ENCODE measurements at places on chromosomes 2 and 18.

GRCh38 chr2:45477546-45477945 is 133.5 kb downstream of the SRBD1 start:
- no peak for DNase-seq

DNA sequence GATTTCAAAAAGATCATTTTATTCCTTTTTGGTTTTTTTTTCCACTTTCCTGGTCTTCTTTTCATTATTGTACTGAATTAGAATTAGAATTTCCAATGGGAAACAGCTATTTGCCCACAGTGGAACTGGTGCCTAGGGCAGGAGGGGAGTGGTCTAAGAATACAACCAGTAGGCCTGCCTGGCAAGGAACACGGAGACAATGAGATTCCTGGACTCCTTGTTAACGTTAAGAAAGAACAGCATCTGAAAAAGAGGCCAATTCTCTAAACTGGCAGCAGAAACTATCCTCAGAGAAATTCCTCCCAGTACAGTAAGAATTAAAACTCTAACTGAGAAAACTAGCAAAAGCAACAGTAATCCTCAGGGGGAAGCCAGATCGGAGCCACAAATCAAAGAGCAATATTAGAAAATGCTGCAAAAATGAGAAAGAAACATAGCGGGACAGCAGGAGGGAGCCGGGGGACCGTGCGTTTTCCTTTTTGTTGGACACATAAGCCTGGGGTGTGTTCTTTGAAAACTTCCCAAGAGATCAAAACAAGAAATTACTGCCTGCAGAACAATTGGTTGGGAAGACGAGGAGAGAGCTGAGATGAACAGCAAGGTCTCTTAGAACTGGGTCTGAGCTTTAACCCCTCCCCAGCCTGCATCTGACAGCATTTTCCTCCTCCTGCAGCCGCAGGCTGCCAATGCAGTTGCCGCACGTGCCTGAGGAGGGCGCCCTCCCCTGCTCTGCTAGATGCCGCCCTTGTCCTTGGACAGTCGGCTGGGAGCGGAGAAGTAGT is 776.0 kb downstream of the TSN start:
- peak; percentile 74 for DNase-seq

DNA sequence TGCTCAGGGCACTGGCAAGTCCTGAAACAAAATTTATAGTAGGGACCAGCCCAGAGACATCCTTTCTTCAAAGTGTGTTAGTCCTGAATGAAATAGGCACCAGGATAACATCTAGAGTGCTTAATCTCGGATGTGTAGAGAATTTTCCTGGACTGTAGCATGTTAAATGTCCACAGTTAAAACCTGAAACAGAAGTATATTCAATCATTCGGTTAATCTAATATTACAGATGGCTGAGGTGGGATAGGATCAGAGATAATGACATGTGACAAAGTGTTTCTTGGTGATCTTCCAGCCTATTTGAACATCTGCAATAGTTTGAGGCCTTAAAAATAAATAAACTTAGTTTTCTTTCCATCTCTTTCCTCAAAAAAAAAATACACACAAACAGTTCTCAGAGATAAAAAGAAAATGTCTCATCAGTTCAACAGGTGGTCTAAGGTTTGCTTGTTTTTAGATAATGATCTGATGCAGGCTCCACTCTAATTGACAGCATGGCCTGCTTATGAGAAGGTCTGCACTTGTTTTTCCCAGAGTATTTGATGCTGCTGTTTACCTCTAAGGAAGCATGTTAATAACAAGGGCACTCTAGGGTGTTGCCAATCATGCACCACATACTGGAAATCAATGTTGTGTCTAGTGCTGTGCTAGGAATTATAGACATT is 25.9 kb downstream of the CNTNAP5 start:
- no peak for DNase-seq

DNA sequence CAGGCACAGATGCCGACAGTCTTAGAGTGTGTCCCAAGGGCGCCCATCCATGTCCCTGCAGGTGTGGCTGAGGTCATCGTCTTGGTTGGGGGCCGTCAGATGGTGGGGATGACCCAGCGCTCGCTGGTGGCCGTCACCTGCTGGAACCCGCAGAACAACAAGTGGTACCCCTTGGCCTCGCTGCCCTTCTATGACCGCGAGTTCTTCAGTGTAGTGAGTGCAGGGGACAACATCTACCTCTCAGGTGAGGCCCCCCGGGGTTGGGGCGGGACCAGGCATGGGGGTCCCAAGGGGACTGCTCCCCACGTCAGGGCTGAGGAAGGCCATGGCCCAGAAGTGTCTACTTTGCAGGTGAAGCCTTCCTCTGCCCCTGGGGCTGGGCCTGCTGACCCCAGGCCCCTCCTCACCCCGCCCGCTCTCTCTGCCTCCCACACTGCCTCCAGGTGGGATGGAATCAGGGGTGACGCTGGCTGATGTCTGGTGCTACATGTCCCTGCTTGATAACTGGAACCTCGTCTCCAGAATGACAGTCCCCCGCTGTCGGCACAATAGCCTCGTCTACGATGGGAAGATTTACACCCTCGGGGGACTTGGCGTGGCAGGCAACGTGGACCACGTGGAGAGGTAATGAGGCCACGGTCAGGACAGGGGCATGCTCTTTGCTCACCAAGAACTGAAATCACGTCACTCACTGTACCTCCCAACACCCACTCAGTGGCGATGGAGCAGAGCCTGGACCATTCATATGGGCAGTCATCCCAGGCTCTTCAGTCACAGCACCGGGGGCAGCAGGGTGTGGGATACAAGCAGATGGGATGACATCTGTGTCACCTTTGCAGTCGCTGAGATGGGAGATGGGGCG is 230.8 kb downstream of the ATAD2B start:
- DNase-seq: no peak

DNA sequence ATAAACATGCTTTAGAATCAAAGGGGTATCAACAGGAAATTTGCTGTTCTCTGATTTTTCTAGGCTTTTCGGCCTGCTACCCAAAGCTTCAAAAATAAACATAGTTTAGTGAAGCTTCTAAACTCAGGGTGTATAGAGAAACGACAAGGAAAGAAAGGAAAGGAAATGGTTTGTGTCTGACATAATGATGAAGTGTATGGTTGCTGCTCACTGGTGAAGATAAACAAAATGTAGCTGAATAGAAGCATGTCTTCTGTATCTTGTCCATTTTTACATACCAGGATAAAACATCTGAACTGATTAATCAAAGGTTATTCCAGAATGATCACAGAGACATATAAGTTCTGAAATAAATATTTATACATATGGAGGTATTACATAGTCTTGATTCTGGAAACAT is 1324.6 kb upstream of the NRXN1 start:
- no peak for DNase-seq

DNA sequence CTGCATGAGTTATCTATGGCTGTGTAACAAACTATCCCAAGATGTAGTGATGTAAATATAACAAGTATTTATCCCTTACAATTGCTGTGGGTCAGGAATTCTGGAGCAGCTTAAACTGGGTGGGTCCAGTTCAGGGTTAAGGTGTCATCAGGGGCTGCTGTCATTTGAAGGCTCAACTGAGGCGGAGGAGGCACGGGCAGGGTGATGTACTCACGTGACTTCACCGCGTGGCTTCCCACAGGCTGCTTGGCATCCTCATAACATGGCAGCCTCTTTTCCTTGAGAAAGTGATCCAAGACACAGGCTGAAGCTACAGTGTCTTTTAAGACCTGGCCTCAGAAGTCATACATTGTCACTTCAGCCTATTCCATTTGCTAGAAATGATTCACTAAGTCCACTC is 125.8 kb downstream of the PTGR3 start:
- no peak for DNase-seq

DNA sequence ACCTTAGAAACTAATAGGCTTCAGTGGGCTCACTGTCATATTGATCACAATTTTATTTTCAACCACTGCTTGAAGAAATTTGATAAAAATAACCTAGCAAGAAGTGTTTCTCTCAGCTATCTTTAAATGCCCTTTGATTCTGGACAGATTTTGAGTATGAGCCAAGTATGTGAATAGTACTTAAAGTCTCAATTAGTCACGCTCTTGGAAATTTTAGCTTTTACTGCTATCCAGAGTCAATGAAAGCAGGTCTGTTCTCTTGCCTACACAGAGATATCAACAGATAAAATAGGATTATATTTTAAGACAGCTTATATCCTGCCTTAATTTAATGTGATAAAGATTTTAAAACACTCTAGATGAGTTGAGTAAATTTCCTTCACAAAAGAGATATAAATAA is 337.3 kb downstream of the CBLN2 start:
- DNase-seq: no peak

DNA sequence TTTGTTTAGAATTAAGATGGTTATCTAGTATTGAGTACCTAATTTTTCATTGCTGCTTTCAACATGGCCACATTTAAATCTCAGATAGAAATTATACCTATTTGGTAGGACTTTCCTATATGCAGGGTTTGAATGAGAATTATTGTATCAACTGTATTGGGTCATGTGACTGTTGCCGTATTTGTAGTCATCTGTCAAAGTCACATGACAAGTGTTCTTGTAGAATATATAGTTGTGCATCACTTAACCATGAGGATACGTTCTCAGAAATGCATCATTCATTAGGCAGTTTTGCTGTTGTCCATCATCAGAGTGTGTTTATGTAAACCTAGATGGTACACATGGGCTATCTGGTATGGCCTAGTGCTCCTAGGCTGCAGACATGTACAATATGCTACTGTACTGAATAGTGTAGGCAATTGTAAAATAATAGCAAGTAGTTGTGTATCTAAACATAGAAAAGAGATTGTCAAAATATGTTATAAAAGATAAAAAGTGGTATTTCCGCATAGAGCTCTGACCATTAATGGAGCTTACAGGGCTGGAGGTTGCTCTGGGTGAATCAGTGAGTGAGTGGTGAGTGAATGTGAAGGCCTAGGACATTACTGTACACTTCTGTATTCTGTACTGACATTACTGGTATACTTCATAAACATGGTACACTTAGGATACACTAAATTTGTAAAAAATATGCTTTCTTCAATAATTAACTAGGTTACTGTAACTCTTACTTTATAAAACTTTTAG is 123.7 kb downstream of the MAP4K4 start:
- DNase-seq: no peak

DNA sequence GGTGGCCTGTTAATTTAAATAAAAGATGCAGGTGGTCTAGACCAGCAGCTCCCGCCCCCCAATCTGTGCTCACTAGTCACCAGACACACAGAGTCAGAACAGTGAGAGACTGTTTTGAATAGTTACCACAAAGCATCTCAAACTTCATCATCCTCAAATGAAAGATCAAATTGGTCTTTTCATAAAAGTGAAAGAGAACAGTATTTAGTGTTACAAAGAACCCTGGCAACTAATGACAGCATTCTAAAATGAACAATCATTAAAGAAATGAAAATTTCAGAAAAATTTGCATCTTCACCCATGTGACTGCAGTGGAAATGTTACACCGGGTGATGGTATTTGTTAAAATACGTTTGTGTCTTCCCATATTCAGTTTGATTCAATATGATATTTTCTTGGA is 65.5 kb upstream of the PMAIP1 start:
- no peak for DNase-seq

GRCh38 chr18:172361-172760 is 14.0 kb downstream of the USP14 start:
- no peak for DNase-seq

DNA sequence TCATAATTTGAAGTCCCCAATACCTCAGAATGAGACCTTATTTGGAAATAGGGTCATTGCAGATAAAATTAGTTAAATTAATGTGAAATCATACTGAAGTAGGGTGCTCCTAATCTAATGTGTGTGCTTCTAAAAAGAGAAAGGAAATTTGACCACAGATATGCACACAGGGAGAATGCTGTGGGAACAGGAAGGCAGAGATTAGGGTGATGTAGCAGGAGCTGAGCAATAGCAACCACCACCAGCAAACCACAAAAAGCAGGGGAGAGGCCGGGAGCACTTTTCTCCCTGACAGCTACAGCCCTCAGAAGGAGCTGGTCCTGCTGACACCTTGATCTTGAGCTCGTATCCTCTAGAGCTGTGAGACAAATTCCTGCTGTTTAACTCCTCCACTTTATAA is 24.6 kb upstream of the SCG2 start:
- DNase-seq: no peak

GRCh38 chr2:71067567-71068217 is 756 bp upstream of the NAGK start:
- no peak for DNase-seq

DNA sequence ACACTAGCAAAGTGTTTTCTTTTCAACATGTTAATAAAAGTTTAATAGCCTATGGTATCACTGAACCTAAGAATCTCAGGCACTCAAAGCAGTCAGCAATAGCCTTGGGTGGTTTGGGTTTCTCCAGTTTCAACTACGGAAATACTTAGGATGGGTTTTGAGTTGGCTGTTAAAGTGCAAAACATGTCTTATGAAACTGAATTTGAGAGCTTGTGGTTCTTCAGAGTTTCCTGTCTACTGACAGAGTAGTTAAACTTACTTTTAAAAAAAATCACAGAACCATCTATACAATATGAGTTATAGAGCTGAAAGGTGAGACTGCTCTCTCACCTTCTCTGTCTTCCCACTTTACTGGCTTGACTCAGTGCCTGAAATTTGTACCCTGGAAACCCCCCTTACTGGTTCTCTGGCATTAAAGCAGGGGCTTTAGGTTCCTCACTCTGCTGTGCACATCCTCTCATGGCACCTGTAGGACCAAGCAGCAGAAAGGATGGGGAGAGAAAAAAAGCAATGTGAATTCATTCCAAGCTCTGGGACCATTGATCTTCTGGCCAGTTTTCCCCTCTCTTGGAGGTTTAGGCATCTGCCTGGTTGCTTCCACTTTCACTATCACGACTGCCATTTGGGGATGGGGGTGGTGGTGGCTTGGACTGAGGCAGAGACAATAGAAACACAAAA is 18.1 kb downstream of the CCDC141 start:
- no peak for DNase-seq

GRCh38 chr18:45687621-45688020 is 36.4 kb upstream of the SLC14A1 start:
- DNase-seq: no peak

- no peak for DNase-seq
These were observed 8.7 kb upstream of the AAK1 start for GRCh38 chr2:69652206-69652605.

- no peak for DNase-seq
These were observed 23.5 kb upstream of the MFF start for GRCh38 chr2:227301523-227301922.

- DNase-seq: no peak
These were observed 3.7 kb upstream of the SOCS6 start for GRCh38 chr18:70284976-70285620.

- no peak for DNase-seq
These were observed 33.7 kb upstream of the CCBE1 start for GRCh38 chr18:59730896-59731295.

All from right hindlimb (tissue), 1 donor.